SIG-M5 (cell line): ENCODE measurements at places on chromosomes 6 and 20.

- no peak for DNase-seq
Observed at GRCh38 chr20:35991142-35991771, 22.9 kb downstream of the CNBD2 start.

- DNase-seq = no peak
Observed at GRCh38 chr6:170212956-170213636, 77.8 kb downstream of the DLL1 start.

DNA sequence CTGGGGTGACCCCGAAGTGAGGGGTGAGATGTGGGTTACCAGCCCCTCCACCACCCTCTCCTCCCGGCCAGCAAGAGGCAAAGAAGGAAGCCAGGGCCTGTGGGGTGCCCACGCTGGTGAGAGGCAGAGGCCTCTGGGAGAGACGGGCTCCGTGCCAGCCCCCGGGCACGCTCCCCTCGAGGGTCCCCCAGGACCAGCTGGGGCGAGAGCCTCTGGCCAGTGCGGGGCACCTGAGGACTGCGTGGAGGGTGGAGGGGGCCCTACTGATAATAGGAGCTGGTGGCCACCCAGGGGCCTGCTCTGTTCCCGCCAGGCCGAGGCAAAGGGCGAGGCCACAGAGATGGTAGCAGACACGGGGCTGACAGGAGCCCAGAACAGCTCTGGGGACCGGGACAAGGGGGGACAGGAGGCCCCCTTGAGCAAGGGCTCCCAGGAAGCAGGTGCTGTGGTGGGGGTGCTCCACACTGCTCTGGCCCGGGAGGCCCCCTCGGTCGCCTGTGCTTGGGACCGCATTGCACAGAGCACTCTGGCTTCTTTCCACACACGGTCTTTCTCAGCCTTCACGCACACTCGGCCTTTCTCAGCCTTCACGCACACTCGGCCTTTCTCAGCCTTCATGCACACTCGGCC lies 226.9 kb downstream of the TTLL2 start:
- no peak for DNase-seq

GRCh38 chr6:68468244-68468884 lies 166.7 kb upstream of the ADGRB3 start:
- DNase-seq = no peak

DNA sequence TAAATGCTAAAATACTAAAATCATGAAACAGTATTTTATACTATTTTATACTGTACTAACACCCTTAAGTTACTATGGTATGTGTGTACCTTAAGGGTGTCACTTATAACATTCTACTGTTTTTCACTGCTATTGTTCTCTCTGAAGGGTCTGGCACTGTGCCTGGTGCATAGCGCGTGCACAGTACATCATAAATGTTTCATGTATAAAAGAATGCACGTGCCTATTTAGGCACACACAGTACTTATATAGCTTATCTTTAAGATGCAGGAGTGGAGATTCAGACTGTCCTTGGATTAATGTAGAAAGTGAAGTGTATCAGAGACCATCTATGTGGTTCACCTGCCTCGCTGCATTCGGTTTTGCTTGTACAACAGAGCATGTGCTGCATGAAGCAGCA lies 64.0 kb upstream of the SGK1 start:
- DNase-seq = no peak
